H7 (cell line): ENCODE measurements at places on chromosomes 5 and 9. TPM values are rescaled to one million over a fixed set of nuclear protein-coding genes. Genes with fewer than 3 reads are reported as not detected.
A peak's percentile ranks its signal among the peaks of the same experiment; 100 is the strongest.

Gene GAS1
- total RNA-seq: 3.6 and 6.7 TPM in 2 replicates

Gene PRLR
- total RNA-seq: 1.5 and 2.0 TPM in 2 replicates

Gene MYOT
- not detected in 2 replicates for total RNA-seq

Gene DIPK1B
- total RNA-seq: 57.0 and 75.7 TPM in 2 replicates

Gene LCN15
- total RNA-seq: 0.18 TPM in 1 of 2 replicates, not detected in the other

Gene TRIM36
- total RNA-seq: 10.5 and 11.7 TPM in 2 replicates

Gene RAPGEF1
- 47.1 and 49.6 TPM in 2 replicates for total RNA-seq

Gene PCDHB3
- 0.21 and 0.26 TPM in 2 replicates for total RNA-seq

Gene MFAP3
- total RNA-seq: 25.9 and 27.3 TPM in 2 replicates

Gene PCDHA1
- total RNA-seq: not detected in 2 replicates

Gene SLC25A48
- total RNA-seq: 0.04 and 0.38 TPM in 2 replicates

Gene FAM169A
- 37.6 and 51.1 TPM in 2 replicates for total RNA-seq

Gene CDKN2B-AS1
- 0.07 TPM in 1 of 2 replicates, not detected in the other for total RNA-seq

Gene CATSPER3
- 0.07 TPM in 1 of 2 replicates, not detected in the other for total RNA-seq

Gene BTNL9
- 0.31 and 1.1 TPM in 2 replicates for total RNA-seq

DNA sequence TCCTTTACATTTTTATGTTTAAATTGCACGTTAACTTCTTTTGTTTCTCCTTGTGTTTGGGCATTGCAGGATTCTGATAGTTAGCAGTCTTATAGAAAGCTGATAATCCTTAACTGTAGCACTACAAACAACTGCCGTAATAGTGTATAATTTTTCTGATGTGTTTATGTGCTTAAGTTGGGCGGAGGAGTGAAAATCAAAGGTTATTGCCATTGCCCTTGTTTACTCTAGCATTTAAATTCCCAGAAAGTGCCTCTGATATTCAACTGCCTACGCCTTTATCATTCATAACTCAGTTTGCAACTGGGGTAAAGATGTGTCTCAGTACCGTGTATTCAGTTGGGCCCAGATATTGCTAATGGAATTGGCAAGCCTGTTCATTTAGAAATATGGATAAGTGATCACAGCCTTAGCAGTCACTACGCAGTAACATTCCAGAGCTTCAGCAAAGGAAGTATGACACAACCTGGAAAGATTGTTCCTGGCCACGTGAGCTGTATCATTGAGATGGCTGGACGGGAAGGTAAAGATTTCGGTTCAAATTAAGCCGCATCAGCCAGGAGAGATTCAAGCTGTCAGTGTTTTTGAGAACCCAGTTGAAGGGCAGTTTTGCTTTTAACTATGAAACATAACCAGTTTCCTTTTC is 28.1 kb upstream of the LRRTM2 start:
- no peak for DNase-seq

- DNase-seq: no peak
Measured at GRCh38 chr5:178331491-178331996, 98.9 kb upstream of the PHYKPL start.

DNA sequence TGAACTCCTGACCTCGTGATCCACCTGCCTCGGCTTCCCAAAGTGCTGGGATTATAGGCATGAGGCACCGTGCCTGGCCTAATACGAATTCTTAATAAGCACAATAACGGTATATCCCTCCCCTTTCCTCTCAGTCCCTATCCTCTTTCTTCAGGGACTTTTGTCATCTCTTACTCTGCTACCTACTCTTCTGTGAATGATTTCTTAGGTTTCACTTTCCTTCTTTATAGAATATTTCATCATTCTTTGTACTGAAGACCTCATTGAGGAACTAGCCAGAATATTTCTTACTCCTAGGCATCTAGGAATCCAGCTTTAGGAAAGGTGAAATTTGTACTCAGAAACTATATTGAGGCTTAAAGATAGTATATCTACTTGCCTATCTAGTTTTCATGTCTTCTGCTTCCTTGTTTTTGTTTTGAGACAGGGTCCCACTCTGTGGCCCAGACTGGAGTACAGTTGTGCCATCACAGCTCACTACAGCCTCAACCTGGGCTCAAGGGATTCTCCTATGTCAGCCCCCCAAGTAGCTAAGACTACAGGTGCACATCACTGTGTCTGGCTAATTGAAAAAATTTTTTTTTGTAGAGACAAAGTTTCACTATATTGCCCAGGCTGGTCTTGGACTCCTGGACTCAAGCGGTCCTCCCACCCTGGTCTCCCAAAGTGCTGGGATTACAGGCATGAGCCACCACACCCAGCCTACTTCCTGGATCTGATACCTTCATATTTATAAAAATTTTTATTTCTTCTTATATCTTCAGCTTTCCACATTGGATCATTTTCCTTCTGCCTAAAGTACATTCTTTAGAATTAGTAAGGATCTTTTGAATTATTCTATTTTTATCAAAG is 69.7 kb downstream of the GPBP1 start:
- no peak for DNase-seq

DNA sequence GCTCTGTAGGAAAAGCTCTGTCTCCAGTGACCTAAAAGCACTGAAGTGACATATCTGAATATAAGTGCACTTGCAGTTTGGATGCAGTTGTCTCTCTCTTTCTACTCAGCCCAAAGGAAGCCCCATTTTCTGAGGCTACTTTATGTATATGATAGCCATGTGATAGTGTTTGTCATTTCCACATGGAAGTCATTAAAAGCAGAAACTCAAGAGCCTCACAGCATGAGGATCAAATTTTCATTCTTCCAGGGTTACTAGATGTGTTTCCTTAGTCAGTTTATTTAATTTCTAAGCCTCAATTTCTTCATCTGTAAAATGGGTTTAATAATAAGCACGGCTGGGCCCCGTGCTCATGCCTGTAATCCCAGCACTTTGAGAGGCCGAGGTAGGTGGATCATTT is 36.7 kb downstream of the RNF44 start:
- no peak for DNase-seq

DNA sequence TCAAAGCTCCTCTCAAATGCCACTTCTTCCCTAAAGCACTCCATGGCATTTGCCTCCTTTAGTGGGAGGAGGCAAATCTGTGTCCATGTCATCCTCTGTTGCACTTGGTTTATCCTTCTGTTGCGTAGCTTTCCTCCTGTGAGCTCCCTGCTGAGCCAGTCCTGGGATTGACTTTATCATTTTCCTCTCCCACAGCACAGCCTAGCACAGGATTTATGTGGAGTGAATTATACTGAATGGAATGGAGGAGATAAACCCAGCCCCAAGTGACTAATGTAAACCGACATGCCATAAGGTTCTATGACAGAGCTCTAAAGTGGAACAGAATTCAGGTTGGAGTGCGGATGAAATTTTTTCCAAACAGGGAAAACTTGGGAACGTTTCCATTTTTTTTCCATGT is 26.4 kb upstream of the TOMM5 start:
- DNase-seq: no peak

DNA sequence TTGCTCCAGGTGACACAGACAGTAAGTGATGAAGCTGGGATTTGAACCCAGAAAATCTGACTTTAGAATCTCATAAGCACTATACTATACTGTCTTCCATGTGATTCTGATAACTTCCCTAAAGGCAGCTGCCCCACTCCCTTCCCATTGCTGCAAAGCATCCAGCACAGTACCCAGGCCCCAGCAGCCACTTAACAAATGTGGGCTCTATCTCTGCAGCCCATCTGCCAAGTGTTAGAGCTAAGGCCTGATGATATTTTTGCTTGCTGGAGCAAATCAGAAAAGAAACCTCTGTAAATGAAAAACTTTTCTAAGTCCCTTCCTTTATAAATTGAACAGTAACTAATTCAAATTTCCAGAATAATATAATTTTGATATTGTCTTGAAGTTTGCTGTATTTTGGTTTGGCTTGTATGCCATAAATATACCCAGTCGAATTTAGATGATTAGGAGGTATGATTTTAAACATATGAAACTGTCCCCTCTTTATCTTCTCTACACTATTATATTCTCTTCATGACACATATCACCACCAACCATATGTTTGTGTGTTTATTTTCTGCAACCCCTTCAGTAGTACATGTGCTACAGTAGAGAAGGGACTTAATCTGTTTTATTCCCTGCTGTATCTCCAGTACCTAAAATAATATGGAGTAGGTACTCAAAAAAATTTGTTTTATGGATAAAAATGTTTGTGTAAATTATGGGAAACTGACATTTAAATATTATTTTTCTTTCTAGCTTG is 63.8 kb downstream of the SMIM15 start:
- DNase-seq: no peak

GRCh38 chr5:10583663-10584572 is 20.0 kb downstream of the ANKRD33B start:
- DNase-seq: peak; percentile 6

DNA sequence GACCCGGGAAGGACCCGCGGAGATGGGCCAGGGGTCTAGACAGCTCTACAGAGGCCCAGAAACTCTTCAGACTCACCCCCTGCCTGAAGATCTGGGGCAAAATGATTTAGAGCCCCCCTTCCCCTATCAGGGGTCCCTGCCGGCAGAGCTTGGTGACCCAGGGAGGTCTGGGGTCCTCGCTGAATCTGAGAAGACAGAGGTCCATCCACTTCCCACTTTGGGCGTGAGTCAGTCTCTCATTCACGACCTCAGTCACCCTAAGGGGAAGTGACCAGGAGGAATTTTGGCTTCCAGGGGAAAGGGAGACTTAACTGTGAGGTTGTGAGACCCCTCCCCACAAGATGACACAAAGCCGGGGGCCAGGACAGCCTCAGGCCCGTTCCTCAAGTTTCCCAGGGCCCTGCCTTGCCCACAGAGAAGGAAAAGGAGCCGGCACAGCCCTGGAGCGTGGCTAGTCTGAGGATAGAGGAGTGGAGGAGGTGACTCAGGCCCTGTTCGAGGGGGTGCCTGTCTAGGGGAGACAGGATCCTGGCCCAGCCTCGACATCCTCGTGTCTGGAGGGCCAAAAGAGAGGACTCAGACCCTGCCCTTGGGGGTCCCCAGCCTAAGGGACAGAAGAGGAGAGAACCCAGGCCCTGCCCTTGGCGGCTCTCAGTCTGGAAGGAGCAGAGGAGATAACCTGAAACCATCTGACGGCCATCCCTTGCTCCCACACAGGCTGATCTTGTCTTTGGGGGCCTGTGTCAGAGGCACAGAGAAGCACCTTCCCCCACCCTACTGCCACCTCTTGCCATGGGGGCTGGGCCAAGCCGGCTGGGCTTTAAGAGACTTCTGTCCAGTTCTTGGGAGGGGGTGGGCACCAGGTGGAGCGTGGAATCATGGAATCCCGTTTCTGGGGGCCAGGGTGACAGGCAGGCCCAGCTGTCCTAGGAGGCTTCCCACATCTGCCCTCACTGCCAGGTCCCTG is 889 bp downstream of the PDLIM4 start:
- DNase-seq: peak; percentile 49

GRCh38 chr5:36366883-36367282 is 65.2 kb upstream of the RANBP3L start:
- DNase-seq: no peak

DNA sequence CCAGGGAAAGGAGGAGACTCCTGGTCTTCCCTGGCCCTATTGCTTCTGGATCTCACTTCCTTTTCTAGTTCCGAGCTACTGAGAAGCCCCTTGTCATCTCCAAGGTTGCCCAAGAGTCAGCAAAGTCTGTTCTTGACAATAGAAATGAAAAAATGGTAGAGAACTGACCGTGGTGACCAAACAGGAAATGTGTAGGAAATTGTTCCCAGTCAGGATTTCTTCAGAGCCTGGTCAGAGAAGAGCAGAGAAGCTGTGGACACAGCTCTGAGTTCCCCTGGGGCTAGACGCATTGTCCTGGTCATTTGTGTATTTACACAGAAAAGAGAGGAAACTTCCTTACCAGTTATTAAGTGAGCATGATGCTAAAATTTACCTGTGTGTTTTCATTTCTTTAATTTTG is 35.6 kb downstream of the S1PR3 start:
- no peak for DNase-seq

DNA sequence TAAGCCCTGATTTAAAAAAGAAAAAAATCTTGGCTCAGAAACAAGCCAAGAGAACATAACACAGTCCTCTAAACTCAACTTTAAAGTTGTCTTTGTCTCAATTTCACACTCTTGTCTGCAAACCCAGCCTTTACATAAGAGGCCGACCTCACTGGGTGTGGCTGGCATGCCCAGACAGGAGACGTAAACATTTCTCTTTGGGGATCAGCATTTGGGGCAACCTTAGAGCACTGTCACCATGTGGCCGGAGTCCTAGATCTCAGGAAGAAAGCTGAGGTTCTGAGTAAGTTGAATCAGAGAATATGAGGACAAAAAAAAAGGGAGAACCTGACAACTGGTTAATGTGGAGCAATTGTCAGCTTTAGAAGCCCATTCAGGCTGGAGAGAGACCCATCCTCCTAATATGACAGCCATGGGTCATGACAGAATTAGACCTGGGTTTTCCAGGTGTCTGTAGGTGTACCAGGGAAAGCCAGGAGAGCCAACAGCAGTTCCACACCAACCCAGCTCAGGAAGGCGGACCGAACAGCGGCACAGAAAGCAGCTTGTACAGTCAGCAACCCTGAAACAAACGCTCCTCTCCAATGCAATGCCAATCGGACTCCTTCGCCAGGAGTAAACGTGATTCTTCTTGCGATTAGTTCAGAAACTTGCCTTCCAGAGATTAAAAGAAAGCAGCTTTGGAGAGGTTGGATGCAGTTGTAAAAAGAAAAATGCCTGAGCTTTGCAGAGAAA is 97.9 kb upstream of the MAP3K1 start:
- no peak for DNase-seq

GRCh38 chr9:129875687-129876395 is 40.6 kb downstream of the USP20 start:
- peak; percentile 36 for DNase-seq

- no peak for DNase-seq
Measured at GRCh38 chr5:118653183-118653582, 335.2 kb downstream of the DTWD2 start.

DNA sequence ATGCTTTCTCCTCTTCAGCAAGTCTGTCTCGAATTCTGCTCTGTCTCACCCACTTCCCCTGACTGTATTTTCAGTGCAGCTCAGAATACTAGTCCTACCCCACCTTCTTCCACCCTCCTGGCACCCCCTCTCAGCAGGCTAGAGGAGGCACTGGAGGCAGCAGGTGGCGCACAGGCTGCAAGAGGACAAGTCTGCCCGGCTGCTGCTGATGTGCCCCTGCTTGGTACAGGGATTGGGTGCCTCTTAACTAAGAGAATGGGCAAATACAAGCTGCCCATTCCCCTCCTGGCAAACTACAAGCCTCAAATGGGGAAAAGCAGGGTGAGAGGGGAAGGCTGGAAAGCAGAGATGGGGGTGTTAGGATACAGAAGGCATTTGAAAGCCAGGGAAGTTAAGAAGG is 5.1 kb downstream of the TLN1 start:
- no peak for DNase-seq

- no peak for DNase-seq
Measured at GRCh38 chr9:8713811-8714165, 914.2 kb upstream of the DMAC1 start.

DNA sequence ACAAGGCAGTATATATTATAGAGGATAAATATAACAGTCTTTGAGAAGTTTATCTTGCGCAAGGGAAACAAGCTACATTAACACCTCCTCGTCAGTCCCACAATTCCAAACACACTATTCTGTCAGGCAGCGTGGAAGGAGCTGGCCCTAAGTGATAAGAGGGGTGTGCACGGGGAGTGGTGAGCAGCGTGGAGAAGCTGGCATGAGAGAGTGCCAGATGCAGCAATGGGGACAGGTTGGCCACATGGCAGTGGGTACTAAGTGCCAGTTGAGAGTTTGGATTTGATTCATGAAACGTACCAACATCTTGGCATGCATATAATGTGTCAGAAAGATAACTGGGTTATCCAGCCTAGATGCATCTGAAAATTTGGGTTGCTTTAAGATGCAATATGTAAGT is 460.2 kb downstream of the ICE1 start:
- no peak for DNase-seq

- DNase-seq: peak; percentile 65
Measured at GRCh38 chr5:174172152-174172551, 126.6 kb downstream of the NSG2 start.

- DNase-seq: peak; percentile 69
Measured at GRCh38 chr5:149448831-149449714, 70.0 kb upstream of the IL17B start.

- peak; percentile 68 for DNase-seq
Measured at GRCh38 chr5:141992349-141992963, 20.4 kb downstream of the GNPDA1 start.
